Colonic mucosa (tissue), 4 donors: ENCODE measurements at places on chromosomes 13 and 19. TPM values are rescaled to one million over a fixed set of nuclear protein-coding genes. Genes with fewer than 3 reads are reported as not detected.

The CDC42EP5 gene
- 601 TPM for total RNA-seq

The ZNF468 gene
- total RNA-seq: 17.1 TPM

The TNFAIP8L1 gene
- 24.1 TPM for total RNA-seq

The FBL gene
- total RNA-seq: 155 TPM

The APOC1 gene
- total RNA-seq: 10.4 TPM

The CFAP97D2 gene
- not detected for total RNA-seq

The ONECUT3 gene
- 0.05 TPM for total RNA-seq

GRCh38 chr13:92500192-92500591 is 726.4 kb upstream of the GPC6 start:
- DNase-seq: no peak

GRCh38 chr13:99320693-99321481 is 13.7 kb upstream of the GPR183 start:
- DNase-seq: no peak

DNA sequence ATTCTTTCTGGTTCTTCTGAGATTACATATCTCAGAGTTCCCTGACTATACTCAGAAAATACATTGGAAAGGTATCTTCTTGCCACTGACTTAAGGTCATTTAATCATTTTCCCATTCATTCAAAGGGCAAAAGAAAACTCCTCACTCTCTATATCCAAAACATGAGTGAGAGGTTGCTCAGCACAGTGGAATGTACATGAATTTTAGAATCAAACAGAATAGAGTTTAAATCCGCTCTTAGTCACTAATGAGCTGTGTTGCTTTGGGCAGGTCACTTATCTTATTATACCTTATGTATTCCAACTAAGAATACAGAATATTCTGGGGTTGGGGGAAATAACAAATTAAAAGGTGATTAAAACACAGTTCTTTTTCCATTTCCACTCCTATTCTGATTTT is 452.6 kb upstream of the KLF12 start:
- DNase-seq: no peak

GRCh38 chr13:113849981-113850721 is 13.7 kb downstream of the GAS6 start:
- DNase-seq: peak; percentile 19

DNA sequence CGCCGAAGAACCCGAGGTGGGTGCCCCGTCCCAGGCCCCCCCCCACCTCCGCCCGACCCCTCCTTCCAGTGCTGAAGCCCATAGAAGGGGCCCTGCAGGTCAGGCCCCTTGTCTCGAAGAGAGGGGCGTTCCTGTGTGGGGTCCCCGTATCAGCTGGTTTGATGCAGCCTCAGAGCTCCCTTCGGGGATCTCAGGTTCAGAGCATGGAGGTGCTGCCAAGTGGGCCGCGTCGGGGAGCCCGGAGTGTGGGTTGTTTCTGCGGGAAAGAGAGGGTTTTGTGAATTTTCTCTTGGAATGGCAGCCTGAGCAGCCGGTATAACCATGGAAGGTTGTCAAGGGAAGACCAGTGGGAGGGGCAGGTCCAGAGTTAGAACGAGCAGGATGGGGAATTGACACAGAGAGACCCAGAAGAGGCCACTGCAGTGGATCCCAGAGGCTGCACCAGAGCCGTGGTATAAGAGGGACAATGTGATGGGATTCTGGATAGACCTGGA is 384 bp downstream of the TRAPPC2B start:
- DNase-seq: no peak

DNA sequence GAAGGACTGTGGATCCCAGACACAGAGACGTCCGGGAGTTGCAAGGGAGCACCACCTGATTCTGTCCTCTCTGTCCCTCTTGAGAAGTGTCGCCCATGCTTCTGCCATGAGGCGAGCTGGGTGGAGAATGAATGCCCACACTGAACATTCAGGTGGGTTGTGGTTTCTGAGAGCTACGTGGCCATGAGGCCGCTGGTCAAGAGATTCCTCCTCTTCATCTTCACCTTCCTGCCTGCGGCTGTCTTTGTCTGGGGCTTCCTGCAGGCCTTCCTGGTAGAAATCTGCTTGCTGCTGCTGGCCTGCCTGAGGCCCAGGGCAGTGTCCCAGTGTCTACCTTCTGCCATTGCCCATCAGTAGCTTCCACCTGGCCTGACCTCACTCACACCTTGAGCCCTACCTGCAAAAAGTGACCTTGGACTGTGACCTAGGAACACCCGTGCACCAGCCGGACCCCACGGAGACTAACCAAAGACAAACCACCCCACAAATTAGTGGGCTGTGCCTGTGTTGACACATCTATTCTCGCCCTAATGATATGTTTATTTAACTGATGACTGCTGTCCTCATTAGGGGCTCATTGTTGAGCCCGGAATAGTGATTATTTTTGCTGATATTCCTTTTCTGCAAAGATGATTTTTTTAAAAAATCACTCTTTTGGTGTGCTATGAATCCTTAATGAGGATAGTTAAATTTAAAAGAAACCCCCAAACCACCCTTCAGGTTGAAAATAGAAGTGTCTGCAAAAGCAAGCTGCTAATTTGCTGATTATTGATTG is 38.7 kb upstream of the ZNF536 start:
- no peak for DNase-seq

GRCh38 chr13:99312493-99312883 is 5.3 kb upstream of the GPR183 start:
- no peak for DNase-seq

- no peak for DNase-seq
Measured at GRCh38 chr19:45745606-45746005, 12.4 kb downstream of the MEIOSIN start.

DNA sequence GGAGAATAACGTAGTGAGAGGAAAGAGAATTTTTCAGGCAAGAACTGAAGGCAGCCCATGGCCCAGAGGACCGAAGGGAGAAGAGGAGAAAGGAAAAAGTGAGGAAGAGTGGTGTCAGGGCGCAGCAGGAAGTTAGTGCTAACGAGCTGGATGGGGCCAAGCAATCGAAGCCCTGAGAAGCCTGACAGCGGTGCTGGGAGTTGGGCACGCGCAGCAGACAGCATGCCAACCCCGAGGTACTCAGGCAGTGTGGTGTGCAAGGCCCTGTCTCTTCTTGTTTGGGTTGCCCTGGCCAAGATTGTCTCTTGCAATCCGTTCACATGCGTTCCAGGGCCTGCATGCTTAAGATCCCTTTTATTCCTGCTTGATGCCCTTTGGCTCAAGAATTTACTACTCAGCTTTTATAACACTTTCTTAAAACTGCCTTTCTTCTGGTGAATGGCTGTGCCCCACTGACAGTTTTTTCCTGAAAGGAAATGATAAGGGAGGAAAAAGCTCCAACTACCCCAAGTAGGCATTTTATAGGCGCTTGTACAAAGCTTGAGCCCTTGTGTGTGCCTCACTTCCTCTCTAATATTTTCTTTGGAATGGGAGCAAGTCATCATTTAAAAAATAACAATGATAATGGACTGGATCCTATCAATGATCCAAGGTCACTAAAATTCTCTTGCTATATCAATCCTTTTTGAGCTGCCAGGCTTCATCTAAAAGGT is 115.4 kb downstream of the FLT1 start:
- DNase-seq: no peak

- DNase-seq: no peak
Measured at GRCh38 chr13:31468114-31468902, 268.5 kb downstream of the B3GLCT start.

DNA sequence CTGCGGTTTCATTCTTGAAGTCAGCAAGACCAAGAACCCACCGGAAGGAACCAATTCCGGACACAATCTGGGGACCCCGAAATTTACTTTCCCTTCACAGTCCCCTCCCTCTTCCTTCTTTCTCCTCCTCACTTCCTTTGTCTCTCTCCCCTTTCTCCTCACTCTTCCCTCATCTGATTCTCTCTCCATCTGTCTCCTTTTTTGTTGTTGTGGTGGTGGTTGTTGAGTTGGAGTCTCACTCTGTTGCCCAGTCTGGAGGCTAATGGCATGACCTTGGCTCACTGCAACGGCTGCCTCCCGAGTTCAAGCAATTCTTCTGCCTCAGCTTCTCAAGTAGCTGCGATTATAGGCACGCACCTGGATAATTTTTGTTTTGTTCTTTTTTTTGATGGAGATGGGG is 32.7 kb upstream of the OR1M1 start:
- DNase-seq: no peak

- DNase-seq: no peak
Measured at GRCh38 chr19:41563854-41564514, 12.0 kb upstream of the CEACAM21 start.

- no peak for DNase-seq
Measured at GRCh38 chr13:40076765-40077362, 421.4 kb downstream of the COG6 start.

GRCh38 chr19:6340493-6341201 is 7.2 kb upstream of the ACER1 start:
- DNase-seq: no peak

GRCh38 chr13:44393391-44393790 is 19.8 kb downstream of the SERP2 start:
- no peak for DNase-seq

GRCh38 chr13:49030213-49030612 is 54.5 kb downstream of the FNDC3A start:
- DNase-seq: no peak
